Right lung (tissue), 10 donors: ENCODE measurements at places on chromosomes 5 and 9. TPM values are rescaled to one million over a fixed set of nuclear protein-coding genes. Genes with fewer than 3 reads are reported as not detected.

Gene RORB
- polyA plus RNA-seq: 0.16 TPM

DNA sequence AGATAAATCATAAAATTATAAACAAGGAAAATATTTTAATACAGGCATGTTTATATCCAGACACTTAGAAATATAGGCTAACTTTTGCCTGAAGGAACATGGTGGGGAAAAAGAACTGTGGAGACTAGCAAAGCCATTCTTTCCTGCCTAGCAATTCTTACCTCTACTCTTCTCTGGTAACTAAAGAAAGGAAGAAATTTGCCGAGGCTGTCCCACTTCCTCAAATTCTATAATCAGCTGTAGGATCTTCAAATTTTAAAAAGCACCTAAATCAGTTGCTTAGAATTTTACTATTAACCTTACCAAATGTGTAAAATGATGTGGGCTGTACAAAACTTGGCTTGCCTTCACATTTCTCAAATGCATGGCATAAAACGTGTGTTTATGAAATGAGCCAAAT is 249.1 kb upstream of the SMARCA2 start:
- DNase-seq: no peak

DNA sequence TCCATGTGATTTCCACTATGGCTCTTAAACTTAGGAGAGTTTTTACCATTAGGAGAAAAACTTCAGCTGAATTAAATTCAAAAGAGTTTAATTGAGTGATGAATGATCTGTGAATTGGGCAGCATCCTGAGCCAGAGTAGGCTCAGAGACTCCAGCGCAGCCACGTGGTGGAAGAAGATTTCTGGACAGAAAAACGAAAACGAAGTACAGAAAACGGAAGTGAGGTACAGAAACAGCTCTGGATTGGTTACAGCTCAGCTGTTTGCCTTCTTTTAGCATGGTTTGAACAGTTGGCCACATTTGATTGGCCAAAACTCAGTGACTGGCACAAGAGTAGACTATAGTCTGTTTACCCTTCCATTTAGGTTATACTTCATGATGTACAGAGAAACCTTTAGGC is 69.2 kb upstream of the PLPP1 start:
- no peak for DNase-seq

DNA sequence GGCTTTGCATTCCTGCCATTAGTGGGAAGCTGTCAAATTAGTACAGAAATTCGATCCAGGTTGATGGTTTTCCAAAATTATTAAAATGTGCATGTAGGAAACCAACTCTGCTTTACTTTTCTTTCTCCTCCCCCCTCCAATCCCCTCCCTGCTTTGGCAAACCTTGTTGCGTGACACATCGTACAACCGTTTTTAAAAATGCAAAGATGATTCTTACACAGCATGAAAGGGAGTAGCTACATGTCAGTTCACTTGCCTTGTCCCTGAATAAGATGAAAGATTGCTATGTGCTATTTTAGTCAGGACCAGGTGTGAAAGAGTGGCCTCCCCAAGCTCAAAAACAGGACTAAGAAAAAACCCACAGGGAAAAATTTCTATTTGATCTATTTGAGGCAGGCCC is 11.7 kb downstream of the SNCAIP start:
- no peak for DNase-seq

Gene SLC25A46
- polyA plus RNA-seq: 54.6 TPM

Gene TUSC1
- 14.8 TPM for polyA plus RNA-seq

Gene NR2F1-AS1
- 59.3 TPM for polyA plus RNA-seq

Gene DRD1
- 0.04 TPM for polyA plus RNA-seq

- no peak for DNase-seq
Observed at GRCh38 chr9:126658201-126658825, 44.6 kb downstream of the LMX1B start.

DNA sequence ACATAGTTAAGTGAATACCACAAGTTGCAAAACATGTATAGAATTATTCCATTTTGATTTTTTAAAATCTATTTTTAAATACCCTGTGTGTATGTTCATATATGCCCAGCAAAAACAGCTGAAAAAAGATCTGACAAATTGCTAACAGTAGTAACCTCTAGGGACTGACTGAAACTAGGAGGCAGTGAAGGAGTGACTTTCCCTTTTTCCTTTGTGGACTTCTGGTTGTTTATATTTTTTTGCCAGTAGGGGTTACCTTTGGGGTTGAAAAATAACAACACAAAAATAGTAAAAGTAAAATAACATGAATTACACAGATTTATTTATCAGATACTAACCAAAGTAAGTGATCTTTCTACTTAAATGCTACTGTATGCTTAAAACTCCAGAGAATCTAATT is 2.9 kb downstream of the MEGF9 start:
- DNase-seq: no peak

Gene PCDHGB1
- 1.2 TPM for polyA plus RNA-seq

DNA sequence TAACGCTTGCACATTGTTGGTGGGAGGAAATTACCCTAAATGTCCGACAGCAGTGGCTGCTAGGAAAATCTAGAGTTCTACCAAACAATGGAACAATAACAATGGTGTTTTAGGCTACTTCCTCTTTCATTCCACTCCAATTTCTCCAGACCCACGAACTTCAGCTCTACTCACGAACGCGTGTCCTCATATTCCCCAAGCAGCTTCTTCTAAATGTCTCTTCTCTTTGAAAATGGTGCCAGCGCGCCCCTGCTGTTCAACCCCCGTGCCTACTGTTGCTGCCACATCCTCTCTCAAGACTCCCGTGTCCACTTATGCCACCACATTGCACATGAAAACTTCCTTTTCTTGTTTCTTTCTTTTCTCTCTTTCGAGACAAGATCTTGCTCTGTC is 25.6 kb downstream of the OR2V2 start:
- DNase-seq: no peak
